ENCODE measurements at places on chromosomes 16 and 17. TPM values are rescaled to one million over a fixed set of nuclear protein-coding genes. Genes with fewer than 3 reads are reported as not detected.

C16orf74 gene
- 30.0 TPM for total RNA-seq

CACNG4 gene
- not detected for total RNA-seq

RPA1 gene
- total RNA-seq, result 198 TPM

ARL5C gene
- not detected for total RNA-seq

MMP25 gene
- total RNA-seq, result 2.5 TPM

DNAAF8 gene
- total RNA-seq, result 1.0 TPM

TEKT3 gene
- total RNA-seq, result 0.64 TPM

TSPAN10 gene
- total RNA-seq, result 2.3 TPM

ZNF689 gene
- total RNA-seq, result 10.3 TPM

VAMP2 gene
- total RNA-seq, result 35.9 TPM

ABCC12 gene
- total RNA-seq, result not detected

Data from HCT116 (cell line).